ENCODE measurements at places on chromosomes 16 and 17.

DNA sequence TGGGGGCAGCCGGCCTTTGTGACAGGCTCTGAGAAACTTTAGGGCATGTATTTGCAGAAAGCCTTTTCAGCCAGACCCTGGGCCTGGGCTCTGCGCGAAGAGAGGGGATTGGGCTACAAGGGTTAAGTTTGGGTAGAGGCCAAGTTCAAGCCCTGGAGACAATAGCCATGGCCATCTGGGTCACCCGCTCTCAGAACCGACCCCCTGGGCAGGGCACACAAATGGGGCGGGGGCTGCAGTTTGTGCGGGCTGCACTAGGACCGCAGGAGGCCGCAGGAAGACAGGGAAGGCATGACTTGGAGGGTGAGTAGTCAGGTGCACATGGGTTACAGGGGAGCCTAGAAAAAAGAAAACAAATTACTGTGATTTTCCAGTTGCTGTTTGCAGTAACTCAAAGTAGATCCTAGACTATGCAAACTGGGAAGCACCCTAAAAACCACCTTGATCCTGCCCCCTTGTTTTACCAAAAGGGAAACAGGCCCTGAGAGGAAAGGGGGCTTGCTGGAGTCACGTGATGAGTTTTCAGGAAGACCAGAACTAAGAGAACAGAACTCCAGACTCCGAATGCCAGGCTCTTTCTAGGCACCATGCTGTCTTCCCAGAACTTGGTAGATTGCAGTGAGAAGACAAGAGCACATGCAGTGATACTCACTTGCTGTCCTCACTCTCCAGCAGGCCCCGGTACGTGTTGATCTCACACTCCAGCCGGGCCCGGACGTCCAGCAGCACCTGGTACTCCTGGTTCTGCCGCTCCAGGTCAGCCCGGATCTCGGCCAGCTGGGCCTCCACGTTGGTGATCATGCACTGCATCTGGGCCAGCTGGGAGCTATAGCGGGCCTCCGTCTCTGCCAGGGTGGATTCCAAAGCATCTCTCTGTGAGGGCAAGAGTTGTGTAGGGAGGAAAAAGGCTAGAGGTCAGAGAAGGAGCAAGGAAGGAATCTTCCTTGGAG is 3.8 kb downstream of the KRT35 start:
- DNase-seq: no peak

GRCh38 chr16:14164916-14165662 is 94.0 kb downstream of the MRTFB start:
- DNase-seq: no peak

DNA sequence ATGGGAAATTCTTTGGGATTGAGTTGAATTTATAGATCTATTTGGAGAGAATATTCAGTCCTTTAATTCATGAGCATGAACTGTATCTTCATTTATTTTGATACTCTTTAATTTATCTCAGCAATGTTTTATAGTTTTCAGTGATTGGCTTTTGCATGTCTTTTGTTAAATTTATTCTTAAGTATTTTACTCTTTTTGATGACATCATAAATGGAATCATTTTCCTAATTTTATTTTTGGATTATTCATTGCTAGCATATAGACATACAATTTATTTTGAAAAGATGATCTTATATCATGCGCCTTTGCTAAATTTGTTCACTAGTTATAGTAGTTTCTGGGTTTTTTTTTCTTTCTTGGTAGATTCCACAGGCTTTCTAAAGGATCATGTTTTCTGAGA is 149.2 kb upstream of the ASIC2 start:
- no peak for DNase-seq

- no peak for DNase-seq
Observed at GRCh38 chr17:46887717-46888116, 35.2 kb upstream of the GOSR2 start.

- peak; percentile 70 for DNase-seq
Observed at GRCh38 chr17:16322636-16323035, 30.6 kb downstream of the CENPV start.

- DNase-seq: no peak
Observed at GRCh38 chr16:55559233-55559632, 7.3 kb upstream of the CAPNS2 start.

DNA sequence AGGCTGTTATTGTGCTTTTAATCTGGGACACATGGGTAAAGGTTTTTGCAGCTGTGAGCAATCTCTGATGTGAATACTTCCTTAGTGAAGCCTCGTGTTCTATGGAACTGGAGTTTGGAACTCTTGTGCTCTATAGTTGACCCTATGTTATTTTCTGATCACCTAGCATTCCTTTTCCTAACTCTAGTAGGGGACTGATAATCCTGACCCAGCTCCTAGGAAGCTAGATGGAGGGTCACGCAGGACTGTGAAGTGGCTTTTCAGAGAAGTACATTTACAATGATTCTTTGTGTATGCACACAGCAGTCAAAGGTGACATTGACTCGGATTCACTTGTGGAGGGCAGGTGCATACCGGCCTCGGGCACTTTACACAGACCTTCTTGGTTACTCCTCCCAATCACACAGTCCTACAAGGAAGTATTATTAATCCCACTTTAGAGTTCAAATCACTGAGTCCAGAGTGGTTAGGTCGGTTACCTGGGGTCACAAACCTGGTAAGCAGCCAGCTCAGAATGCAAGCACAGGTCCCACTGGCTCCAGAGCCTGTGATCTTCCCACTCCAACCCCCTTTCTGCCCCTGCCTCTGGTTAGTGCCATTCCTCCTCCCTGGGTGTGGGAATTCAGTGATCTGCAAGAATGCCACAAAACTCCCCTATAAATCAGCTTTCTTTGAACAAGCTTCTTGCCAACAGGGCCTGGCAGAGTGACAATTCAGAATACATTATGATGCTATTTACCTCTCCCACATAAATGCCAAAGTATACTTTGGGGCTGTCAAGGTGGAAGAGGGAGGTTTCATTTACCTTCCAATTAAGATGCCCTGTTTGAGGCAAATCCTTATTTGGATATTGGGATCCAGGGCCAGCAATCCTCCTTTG is 7.1 kb downstream of the CHD9NB start:
- no peak for DNase-seq

GRCh38 chr17:76924345-76925342 is 56.4 kb downstream of the MGAT5B start:
- no peak for DNase-seq

- no peak for DNase-seq
Observed at GRCh38 chr17:60970741-60971140, 293.1 kb downstream of the BCAS3 start.

DNA sequence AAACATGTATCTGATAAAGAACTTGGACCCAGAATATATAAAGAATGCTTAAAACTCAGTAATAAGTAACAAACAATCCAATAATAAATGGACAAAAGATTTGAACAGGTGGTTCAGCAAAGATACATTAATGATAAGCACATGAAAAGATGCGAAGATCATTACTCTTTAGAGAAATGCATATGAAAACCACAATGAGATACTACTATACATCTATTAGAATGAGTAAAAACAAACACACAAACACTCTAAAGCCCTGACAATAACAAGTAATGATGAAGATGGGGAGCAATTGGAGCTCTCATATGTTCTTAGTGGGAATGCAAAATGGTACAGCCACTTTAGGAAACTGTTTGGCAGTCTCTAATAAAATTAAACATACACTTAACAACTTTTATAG is 29.1 kb downstream of the OSBPL7 start:
- DNase-seq: no peak

- DNase-seq: no peak
Observed at GRCh38 chr17:44348988-44349364, 3.9 kb downstream of the GRN start.

GRCh38 chr17:19539841-19540311 is 6.2 kb downstream of the SLC47A1 start:
- no peak for DNase-seq

- DNase-seq: no peak
Observed at GRCh38 chr16:24749310-24749709, 19.9 kb downstream of the TNRC6A start.

DNA sequence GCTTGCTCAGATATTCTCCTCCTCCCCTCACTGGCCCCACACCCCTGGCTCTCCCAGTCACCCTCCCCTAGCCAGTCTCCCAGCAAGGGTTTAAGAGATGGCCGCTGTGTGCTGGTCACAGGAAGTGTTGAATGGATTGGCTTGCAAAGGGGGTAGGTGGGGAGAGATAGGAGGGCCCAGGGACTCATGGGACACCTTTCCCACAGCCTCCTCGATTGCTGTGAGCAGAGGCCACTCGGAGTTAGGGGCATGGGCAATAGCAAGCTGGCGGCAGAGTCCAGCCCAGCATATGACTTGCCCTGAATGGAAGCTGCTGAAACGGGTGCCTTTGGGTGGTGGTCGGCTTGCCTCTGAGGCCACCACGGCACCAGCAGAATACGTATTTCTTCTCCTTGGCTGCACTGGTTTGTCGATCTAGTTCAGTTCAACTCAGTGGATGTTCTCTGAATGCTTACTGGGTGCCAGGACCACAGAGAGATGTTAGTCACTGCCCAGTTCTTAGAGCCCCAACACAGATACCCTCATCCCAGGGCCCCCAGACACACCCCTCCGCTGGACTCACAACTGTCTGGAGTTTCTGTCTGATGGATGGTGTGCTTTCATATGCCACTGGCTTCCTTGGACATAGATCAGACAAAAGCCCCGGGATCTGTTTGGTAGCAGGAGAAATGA is 6.0 kb downstream of the WFIKKN2 start:
- no peak for DNase-seq

DNA sequence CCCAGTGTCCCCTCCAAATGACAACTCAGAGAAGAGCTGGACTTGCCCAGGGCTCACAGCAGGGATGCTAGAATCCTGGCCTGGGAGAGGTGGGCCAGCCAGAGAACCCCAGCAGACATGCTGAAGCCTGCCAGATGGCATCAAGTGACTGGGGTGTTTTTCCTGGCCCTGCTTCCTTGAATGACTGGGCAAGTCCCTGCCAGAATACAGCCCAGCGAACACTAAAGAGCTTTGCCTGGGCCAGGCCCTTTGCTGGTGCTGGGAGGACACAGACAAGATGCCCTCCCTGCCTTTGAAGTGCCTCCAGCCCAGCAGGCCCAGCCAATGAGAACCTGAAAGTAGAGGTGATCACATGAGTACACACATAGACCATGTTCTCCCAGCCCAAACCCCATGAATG is 11.5 kb downstream of the ZNF319 start:
- no peak for DNase-seq

GRCh38 chr17:78485290-78486168 is 91.7 kb downstream of the DNAH17 start:
- no peak for DNase-seq

- no peak for DNase-seq
Observed at GRCh38 chr17:66488864-66489263, 186.5 kb downstream of the PRKCA start.

GRCh38 chr16:47777220-47777619 is 316.1 kb downstream of the PHKB start:
- peak; percentile 31 for DNase-seq

GRCh38 chr17:65364438-65364837 is 197.0 kb downstream of the AXIN2 start:
- DNase-seq: no peak

DNA sequence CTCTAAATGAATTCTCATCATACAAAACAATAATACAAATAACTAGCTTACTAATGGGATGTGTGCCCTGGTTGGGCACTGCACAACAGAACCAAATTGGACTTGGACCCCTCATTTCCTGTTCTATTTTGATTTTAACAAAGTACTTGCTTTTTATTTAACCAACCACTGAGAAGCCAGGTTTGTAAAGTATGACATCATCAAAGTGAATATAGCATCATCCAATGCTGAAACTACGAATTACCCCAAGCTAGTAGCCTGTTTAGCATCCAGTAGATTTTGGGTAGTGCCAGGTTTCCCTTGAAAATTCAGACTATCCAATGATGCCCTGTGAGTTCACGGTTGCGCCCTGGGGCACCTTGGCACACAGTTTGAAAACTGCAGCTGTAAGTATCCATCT is 51.0 kb downstream of the HYDIN start:
- no peak for DNase-seq

GRCh38 chr16:20969386-20969785 is 68.8 kb downstream of the LYRM1 start:
- no peak for DNase-seq

- no peak for DNase-seq
Observed at GRCh38 chr16:80852261-80852872, 48.0 kb upstream of the CDYL2 start.

- DNase-seq: no peak
Observed at GRCh38 chr16:19609359-19609758, 53.9 kb downstream of the VPS35L start.

- peak; percentile 30 for DNase-seq
Observed at GRCh38 chr16:22098405-22099255, 6.3 kb downstream of the VWA3A start.

- no peak for DNase-seq
Observed at GRCh38 chr17:69268543-69269014, 40.0 kb upstream of the ABCA10 start.

GRCh38 chr16:47644166-47644565 is 183.0 kb downstream of the PHKB start:
- peak; percentile 25 for DNase-seq

GRCh38 chr16:11619327-11619851 is 32.7 kb upstream of the LITAF start:
- no peak for DNase-seq

DNA sequence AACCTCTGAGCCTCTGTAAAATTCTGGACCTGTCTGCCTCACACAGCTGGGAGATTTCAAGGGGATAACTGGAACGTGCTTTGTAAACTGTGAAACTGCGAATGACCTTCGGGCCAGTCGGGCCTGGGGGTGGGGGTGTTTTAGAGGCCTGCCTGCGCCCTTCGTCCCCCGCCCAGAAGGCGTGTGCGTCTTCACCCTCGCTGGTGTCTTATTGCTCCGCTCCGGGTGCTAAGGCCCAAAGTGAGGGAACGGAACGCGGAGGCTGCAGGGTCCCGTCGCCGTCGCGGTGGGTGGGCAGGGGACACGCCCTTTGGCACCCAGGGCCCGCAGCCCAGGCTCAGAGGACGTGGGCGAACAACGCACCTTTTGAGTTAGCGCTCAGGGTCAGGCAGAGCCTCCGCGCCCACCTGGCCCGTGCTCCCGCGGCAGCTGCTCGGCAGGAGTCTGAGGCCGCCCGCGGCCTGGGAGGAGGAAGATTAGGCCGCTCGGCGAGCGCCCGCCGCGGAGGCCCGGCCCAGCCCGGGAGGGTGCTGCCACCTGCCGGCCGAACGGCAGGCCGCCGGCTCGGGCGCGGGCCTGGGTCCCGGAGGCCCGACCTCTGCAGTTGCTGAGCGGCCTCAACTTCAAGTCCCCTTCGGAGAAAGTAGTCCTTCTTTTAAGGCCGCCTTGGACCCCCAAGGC is 29.7 kb downstream of the DCAKD start:
- DNase-seq: no peak

DNA sequence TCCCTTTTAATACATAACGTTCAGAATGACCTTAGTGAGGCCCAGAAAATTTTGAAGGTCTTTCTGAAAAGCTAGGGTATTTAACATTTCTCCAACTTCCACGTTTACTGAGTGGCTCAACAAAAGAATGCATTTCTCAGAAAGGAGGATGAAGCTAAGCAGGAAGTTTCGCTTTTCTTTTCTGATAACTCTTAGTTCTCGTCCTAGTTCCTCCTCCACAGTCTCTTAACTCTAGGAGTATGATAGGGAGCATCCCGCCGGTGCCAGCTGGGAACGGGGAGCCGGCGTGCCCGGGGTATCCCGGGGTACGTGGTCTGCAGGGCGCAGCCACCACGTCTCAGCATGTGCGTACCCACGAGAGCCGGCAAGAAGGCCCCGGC is 363 bp downstream of the KARS1 start:
- no peak for DNase-seq

Data from HFF-Myc (cell line).